T-cell (primary cell): ENCODE measurements at places on chromosomes 2 and 18.

GRCh38 chr2:120486441-120486840, 140.5 kb downstream of the INHBB start:
- DNase-seq: no peak

DNA sequence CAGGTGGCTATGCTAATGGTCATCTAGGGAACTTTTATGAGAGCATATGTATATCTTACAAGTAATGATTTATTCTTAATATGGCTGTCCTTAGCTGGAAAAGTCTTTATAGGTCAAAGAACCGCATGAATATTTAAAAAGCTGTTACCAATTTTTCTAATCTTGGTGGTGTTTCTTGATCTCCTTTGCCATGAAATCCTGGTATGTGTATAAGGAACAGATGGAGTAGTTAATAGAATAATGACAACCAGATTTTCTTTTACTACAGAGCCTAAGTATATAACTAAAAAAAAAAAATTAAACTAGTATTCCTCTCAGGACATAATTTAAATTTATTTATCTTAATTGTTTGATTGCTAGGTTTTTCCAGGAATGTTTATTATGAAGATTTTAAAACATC, 74.5 kb downstream of the RHBDD1 start:
- DNase-seq: no peak

DNA sequence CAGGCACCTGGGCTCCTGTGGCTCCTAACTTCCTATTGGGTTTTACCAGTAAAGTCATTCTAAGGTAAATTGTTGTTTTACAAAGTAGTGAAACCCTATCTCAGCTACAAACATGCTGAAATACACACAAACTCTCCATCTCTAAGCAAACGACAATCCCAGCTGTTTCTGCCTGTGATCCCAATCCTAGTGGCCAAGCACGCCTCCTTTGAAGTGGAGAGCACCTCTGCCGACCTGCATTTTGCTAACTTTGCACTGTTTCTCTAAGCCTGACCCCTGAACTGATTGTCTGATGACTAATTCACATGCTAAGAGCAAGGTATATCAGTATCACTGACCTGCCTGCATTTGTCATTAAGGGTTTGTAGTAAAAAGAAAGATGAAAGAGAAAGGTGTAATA, 124.3 kb downstream of the PAX3 start:
- DNase-seq: no peak

DNA sequence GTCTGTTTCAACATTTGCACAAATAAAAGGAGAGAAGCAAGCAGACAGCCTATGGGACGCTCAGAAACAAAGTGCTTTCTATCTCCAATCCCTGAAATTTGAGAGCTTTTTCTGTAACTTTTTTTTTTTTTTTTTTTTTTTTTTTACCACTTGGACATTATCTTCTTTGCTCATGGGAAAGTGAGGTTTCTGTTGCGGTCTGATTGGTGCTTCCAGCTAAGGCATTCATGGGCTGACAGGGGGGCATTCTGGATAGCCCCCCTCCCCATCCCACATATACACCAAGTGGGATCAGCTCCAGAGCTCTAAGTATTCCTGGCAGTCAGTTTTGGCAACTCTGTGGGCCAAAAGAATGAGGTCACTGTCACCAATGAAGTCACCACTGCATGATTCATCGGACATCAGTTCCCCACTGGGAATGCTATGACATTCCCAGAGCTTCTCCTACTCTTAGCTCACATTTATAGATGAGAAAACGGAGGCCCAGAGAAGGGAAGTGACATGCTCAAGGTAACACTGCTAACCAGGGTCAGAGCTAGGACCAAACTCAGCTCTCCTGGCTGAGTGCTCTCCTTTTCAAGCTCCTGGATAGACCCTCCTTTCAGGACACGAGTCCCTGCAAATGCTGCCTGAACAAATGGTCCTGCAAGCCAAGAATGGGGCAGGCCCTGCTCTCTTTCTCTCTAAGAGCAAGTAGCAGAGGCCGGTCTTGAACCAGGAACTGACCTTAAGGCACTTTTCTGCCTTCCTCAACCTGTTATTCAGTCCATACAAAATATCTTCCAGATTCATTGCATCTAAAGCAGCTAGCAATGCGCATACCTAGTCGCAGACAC, 61.3 kb downstream of the TMEM247 start:
- no peak for DNase-seq

- no peak for DNase-seq
Observed at GRCh38 chr2:121446647-121447241, 83.9 kb upstream of the RNU4ATAC start.

- DNase-seq: no peak
Observed at GRCh38 chr2:182208421-182208820, 218.4 kb downstream of the PDE1A start.

GRCh38 chr2:14540015-14540414, 92.5 kb upstream of the LRATD1 start:
- no peak for DNase-seq

GRCh38 chr2:218343591-218343990, 13.1 kb upstream of the CATIP start:
- DNase-seq: no peak

GRCh38 chr2:48854681-48855080, 99.2 kb upstream of the LHCGR start:
- no peak for DNase-seq

GRCh38 chr2:11500702-11501303, 33.0 kb upstream of the GREB1 start:
- DNase-seq: no peak

DNA sequence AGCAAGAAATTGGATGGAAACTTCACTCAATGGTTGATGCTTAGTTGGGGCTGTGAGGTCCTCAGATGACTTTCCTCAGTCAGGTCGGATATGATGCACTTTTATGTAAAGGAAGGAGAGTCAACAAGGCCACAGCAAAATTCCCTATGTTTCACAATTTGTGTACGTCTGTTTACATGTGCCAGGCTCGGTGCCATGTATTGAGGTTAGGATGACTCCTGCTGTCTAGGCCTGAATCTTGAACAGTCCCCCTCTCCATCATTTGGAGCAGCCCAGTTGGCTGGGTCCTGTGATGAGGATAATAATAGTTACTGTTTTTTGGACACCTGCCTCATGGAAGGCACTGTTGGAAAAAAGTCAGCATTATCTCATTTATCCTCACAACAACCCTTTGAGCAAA, 43.1 kb downstream of the VSNL1 start:
- DNase-seq: no peak

DNA sequence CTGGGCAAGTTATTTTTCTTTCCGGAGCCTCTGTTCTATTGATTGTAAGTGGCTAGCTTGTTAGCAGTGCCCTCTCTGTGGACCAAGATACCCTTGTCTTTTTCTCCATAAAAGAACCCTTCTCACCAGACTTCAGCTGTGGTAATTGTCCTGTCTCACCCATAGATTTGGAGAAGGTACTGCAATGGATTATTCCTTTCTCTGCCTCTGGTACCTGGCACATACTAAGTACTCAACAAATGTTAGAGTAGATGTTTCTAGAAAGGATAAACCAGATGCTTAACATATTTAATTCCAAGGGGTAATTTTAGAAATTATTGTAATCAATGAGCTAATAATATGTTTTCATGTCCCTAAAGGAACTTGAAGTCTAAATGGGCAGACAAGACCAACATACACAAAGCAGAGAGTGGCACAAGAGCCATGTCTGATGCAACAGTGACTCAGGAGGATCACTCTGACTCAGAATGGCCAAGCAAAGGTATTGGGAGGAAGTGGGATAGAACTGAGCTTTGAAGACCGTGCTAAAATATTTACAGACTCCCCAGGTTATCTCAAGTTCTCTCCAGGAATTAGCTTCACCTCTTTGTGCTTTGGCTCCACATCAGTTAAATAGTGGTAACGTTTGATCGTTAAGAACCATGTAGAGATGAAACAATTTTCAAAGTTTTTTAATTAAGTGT, 129.7 kb upstream of the OSR1 start:
- DNase-seq: no peak

GRCh38 chr18:58793361-58793760, 71.3 kb upstream of the ZNF532 start:
- DNase-seq: no peak

- DNase-seq: no peak
Observed at GRCh38 chr2:181324912-181325311, 132.3 kb upstream of the ITGA4 start.

GRCh38 chr2:208415255-208415654, 8.7 kb downstream of the PTH2R start:
- no peak for DNase-seq

DNA sequence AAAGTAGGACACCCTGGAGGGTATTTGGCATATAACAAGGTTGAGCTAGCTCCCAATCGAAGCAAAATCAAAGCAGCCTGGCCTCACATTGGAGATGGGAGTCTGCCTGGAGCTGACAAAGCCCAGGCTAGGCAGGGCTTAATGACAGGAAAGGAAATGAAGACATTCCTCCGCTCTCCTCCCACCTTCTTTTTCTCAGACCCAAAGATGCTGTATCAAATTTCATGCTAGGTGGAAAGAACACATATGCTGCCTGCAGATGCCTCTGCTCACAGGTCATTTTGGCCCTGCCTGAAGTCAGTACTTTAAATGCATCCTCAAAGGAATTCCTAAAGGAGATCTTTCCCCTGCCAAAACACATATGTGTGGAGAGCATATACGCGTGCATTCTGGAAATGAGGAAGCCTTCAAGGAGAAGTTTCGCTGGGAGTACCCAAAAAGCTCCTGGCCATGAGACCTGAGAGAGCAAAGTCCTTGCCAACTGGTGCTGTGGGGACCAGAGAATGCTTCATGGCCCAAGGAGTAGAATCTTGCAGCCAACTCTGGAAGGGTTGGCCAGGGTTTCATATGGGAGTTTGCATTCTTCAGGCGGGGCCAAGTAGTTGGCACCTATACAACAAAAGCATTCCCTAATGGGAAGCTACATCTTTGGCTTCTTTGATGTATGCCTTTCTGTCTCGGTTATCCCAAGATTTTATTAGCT, 88.0 kb downstream of the AQP4 start:
- no peak for DNase-seq

GRCh38 chr2:46679761-46680160, 200.4 kb downstream of the TMEM247 start:
- no peak for DNase-seq

DNA sequence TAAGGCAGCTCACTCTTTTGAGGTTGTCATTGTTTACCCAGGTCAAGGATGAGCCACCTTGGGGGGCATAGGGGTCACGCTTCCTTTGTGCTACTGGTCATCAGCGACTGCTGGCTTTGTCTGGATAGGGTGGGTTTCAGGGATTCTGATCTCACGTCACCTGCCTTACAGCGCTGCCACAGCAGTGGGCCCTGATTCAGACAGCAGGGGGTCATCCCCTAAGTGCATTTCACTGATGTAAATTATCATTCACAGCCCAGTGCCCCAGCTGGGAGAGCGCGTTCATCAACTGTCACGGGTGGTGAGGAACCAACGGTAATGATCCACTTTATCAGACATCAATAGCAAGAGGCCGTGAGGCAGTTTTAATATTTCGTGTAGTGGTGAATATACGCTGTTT, 291.2 kb downstream of the NEDD4L start:
- no peak for DNase-seq

DNA sequence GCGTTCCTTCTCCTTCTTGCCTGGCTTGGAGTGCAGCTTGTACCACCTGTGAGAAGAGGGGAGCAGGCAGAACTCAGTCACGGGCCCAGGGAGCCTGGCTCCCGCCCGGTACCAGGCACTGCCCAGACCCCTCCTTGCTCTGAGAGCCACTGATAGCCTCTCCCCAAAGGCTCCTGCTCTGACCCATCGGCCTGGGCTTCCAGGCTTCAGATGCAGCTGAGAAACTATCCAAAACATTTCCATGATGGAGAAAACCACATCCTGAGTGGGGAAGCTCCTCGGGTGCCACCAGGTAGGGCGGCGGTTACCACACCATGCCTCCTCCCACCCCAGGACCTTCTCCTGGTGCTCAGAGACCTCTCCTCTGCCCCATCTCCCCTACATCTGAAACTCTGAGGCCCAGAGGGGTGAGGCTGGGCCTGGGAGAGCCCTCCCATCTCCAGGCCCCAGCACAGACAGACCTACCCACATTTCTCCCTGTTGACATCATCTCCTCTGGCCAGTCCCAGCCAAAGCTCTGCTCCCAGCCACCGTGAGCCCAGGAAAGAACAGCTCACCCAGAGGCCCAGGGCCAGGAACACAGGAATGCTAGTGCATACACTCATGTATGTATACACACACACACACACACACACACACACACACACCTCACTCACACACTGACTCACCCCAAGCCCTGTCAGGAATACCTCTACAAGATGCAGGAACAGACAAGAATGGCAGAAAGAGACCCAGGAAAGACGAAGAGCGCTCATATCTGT, 17.9 kb upstream of the SFXN5 start:
- no peak for DNase-seq

- no peak for DNase-seq
Observed at GRCh38 chr2:165563468-165564225, 94.1 kb downstream of the CSRNP3 start.

- no peak for DNase-seq
Observed at GRCh38 chr2:223980803-223981202, 23.5 kb downstream of the MRPL44 start.

DNA sequence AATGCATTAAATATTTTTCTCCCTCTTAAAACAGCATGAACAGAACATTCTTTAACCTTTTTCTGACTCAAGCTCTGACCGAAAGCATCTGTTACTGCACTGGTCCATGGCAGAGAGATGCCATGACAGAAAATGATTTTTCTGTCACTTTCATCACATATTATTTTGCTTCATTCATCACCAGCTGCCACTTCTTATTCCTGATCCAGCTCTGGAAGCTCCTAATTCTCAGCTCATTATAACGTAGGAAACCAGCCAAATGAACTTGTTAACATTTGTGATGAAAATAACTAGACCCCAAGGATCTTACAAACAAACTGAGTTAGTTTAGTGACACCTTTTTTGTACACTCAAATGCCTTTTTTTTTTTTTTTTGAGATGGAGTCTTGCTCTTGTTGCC, 7.6 kb upstream of the CFLAR start:
- no peak for DNase-seq

GRCh38 chr2:234164493-234165413, 114.3 kb downstream of the SPP2 start:
- DNase-seq: peak; percentile 57

- no peak for DNase-seq
Observed at GRCh38 chr2:206814498-206814897, 49.1 kb downstream of the FASTKD2 start.

GRCh38 chr18:47986620-47987387, 56.3 kb upstream of the SMAD2 start:
- DNase-seq: no peak
